ENCODE measurements at places on chromosomes 1 and 21. TPM values are rescaled to one million over a fixed set of nuclear protein-coding genes. Genes with fewer than 3 reads are reported as not detected.

- no peak for DNase-seq
Measured at GRCh38 chr1:225949041-225949440, 8.0 kb upstream of the LEFTY2 start.

DNA sequence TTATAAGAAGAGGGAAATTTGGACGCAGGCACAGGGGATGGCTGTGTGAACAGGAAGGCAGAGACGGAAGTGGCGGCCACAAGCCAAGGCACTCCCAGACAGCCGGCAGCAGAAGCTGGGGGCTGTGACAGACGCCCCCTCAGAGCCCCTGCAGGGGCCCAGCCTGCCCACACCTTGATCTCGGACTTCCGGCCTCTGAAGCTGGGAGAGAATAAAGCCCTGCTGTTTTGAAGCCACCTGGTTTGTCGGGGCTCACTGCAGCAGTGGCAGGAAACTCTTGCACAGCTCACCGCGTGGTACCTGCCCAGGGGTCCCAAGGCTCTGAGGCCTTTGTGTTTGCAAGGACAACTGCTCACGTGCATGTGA is 13.7 kb downstream of the MEGF6 start:
- no peak for DNase-seq

GRCh38 chr21:29208682-29209059 is 78.2 kb downstream of the MAP3K7CL start:
- DNase-seq: no peak

DNA sequence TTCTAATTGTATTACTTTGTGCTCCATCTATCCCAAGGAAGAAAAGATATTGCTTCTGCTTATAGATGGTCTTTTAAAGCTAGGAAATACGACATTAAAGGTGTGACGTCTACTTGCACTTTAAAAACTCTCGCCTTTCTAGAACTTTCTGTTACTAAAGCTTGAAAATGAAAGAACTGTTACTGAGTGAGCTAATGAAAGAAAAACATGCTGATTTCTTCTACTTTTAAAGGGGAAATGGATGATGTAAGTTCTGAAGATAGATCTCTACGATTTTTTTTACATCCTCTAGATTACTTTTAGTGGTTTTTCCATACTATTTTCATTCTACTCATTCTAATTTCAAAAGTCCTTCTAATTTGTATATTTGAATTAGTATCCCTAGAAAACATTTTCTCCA is 387.5 kb downstream of the USP25 start:
- DNase-seq: no peak

GRCh38 chr1:44501047-44501890 is 96.2 kb downstream of the RNF220 start:
- peak; percentile 59 for DNase-seq

GRCh38 chr1:65681096-65681495 is 111.6 kb upstream of the PDE4B start:
- no peak for DNase-seq

- peak; percentile 46 for DNase-seq
Measured at GRCh38 chr1:32539584-32540571, 651 bp downstream of the ZBTB8A start.

- no peak for DNase-seq
Measured at GRCh38 chr1:110672753-110673108, 2.0 kb downstream of the KCNA3 start.

- no peak for DNase-seq
Measured at GRCh38 chr1:24562625-24563024, 6.7 kb downstream of the NCMAP start.

GRCh38 chr1:80163686-80164085 is 1157.2 kb upstream of the ADGRL4 start:
- DNase-seq: no peak

DNA sequence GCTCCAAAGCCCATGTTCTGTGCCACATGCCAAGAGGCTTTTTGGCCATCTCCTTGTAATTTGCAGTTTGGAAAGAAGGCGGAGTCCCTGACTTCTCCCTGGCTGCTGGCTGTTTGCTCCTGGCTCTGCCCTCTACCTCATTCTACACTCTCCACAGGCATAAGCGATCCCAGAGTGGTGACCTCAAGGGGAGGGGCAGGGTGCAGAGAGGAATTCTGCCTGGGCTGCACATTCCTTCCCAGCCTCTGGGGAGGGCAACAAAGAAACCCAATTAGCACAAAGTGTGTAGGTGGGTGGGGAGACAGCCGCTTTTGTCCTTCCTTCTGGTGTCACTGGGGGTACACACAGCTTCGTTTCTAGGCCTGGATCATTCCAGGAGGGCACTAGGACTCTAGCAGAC is 95.3 kb downstream of the HIVEP3 start:
- peak; percentile 91 for DNase-seq

DNA sequence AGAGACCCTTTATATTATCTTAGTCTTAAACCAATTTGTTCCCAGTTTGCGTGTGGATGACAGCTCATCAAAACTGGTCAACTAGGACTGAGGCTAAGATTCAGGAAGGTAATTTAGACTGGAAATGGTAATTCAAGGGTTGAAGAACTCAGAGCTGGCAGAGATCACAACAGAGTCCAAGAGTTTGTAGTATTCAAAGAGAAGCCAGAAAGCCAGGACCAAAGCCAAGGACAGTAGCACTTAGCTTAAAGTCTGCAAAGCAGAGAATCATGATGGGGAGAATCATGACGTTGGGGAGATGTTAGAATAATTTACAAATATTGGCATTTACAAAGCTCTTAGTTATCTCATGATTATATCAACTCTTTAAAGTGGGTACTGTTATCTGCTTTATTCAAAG is 32.6 kb downstream of the RNF11 start:
- DNase-seq: no peak

- DNase-seq: no peak
Measured at GRCh38 chr1:111618081-111618480, 1.5 kb upstream of the RAP1A start.

- no peak for DNase-seq
Measured at GRCh38 chr21:39511102-39511501, 59.3 kb downstream of the SH3BGR start.

DNA sequence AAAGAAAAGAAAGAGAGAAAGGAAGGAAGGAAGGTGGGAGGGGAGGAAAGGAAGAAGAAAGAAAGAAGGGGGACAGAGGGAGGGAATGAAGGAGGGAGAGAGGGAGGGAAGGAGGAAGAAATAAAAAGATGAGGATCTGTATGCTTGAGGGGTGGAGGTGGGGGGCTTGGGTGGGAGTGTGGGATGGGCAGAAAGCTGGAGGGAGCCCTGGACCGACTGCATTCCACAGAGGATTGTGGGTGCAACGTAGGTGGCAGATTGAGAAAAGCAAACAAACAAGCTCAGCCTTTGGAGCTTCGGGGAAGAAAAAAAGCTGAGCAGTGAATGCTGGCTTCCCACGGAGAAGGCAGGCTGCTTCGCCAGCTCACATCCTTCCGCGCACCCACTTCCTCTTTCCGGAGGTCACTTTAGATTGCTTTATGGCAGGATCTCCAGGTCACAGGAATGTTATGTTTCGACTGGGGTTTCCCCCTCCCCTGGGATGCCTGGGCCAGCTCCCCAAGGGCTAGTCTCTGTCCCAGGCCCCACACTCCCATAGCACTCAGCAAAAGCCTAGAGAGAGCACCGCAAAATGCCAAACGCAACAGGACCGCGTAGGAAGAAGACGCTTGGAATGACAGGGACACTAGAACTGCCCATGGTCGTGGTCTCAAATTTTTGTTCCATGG is 20.7 kb upstream of the LGALS8 start:
- DNase-seq: peak; percentile 78

DNA sequence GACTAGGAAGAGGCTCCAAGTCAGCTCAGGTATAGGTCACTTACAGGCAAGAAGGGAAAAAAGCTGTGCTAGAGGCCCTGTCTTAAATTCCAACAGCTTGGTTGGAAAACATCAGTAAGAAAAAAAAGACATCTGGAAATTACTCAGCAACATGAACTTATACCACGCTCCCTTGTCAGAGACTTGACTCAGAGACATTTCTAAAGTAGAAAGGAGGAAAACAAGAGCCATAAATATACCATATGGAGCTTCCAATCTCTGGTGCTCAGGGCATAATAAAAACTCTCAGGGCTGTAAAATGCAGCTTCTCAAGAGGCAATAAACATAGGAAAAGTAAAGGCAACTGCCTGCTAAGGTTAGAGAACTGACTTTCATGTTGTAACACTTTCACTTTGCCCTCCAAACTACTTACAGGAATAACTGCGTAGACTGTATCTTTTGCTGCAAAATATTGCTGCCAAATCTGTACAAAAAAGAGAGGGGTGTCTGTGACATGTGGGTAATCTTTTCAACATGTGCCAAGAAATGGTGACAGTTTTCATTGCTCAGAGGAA is 14.7 kb downstream of the ATPAF1 start:
- no peak for DNase-seq

DNA sequence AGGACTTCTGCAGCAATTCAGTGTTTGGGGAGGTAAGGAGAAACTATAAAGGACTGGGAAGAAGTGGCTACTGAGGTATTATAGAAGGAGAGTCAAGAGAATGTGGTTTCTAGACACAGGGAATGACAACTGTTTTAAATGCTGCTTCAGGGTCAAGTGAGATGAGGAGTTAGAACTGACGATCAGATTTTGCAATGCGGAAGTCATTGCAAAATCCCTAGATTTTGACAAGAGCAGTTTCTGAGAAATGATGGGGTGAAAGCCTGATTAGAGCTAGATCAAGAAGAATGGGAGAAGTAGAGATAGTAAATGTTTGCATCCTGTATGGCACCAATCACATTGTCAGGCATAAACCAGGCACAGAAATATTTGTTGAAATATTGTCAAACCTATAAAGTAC is 4.7 kb upstream of the TSNAX start:
- no peak for DNase-seq

Gene FAM229A
- total RNA-seq: 8.3 TPM

Gene GJA9
- not detected for total RNA-seq

Gene LEPR
- 3.3 TPM for total RNA-seq

Gene ENO1
- total RNA-seq: 1,786 TPM

Gene KRTAP11-1
- not detected for total RNA-seq

Gene SRGAP2
- total RNA-seq: 37.9 TPM

Gene FCRL1
- not detected for total RNA-seq

Gene NBPF4
- total RNA-seq: not detected

Gene ERMAP
- 4.3 TPM for total RNA-seq
